Stimulated activated CD8-positive, alpha-beta memory T cell treated with anti-CD3 and anti-CD28 coated beads, Interleukin-12 subunit alpha, Interleukin-12 subunit beta, amount 100 ng/mL, for 1 hour (primary cell): ENCODE measurements at places on chromosomes 16 and 17.

DNA sequence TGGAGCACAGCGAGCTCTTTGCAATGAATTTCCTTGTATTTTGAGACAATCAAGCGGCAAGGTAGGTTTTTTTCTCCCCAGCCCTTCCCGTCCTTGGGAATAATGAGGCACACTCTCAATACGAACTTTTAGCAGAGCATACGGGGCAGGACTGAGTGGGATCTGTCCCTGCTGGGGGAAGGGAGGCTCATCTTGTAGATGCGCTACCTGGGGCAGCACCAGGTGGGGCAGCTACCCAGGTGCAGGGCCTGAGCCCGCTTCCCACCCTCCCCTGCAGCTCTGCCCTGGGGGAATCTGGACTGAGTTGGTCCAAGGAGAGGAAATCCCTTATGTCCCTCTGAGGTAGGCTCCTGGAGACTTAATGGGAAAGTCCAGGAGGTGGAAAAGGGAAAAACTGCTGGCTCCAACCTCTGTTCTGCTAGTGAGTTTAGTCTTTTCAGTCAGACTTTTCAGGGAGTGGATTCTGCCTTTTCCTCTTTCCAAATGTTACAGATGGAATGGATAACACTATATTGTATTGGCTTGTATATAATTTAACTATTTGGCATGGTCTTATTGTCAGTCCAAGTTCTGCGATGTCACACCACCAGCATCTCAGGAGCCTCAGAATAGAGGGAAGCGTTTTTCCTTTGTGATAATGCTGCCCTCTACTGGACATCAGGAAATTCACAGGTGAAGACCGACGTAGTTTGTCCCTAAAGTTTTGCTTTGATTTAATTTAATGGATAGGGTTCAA, 9.6 kb upstream of the CES1 start:
- DNase-seq, result no peak

DNA sequence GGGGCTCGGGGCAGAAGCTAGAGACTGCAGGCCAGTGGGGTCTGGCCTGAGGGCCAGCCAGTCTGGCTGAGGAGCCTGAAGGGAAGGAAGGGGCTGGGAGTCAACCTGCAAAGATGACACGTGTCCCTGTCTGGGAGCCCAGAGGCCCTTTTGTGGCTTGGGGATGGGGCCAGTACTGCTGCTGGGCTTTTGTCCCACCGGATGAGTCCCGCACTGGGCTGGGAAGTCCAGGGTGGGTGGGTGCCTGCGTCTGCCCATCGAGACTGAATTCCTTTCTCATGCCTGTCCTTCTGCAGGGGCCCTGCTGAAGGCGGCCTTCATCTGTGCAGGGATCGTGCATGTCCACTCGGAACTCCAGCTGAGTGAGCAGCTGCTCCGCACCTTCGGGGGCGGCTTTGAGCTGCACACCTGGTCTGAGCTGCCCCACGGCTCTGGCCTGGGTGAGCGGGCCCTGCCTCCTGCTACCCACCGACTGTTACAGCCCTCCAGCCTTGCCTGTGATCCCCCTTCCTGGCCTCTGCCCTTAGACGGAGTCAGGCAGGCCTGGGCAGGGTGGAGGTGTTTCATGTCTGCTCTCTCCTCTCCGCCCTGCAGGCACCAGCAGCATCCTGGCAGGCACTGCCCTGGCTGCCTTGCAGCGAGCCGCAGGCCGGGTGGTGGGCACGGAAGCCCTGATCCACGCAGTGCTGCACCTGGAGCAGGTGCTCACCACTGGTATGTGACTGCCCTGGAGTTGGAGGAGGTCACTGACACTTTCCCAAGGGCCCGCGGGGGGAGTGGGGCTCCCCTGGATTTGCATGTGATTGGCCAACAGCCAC, 20.9 kb downstream of the FCSK start:
- no peak for DNase-seq

DNA sequence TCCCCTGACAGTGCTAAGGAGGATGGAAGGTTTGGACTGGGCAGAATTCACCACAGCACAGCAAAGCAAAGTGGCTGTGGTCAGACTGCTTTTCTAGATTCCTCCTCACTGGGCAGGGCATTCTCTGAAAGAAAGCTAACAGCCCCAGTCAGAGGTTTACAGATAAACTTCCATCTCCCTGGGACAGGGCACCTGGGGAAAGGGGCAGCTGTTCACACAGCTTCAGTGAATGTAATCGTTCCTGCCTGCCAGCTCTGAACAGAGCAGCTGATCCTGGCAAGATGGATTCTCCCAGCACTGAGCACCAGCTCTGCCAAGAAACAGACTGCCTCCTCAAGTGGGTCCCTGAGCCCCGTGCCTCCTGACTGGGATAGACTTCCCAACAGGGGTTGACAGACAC, 42.4 kb upstream of the KIF2B start:
- no peak for DNase-seq

DNA sequence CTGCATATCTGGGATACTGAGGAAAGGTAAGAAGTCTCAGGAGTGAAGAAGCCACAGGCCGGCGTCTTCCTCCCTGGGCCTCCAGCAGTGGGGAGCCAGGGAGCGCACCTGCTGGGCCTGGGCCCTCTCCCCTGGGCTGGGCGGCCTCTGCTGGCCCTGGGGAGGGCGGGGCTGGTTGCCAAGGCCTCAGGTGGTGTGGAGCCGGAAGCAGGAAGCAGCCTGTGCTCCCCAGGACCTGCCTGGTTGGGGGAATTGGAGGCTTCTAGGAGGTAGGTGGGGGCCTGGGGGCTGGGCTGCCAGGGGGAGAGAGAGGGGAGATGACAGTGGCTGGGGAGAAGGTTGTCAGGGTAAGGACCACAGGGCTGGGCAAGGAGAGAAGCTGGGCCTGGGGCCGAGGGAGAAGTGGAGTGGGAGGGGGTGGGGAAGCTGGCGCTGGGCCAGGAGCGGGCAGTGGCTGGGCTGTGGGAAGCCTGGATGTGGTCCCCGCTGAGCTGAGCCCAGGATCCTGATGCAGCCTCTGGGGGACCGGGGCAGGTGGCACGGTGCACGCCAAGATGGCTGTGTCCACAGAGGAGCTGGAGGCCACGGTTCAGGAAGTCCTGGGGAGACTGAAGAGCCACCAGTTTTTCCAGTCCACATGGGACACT, at the start of gene SMIM22:
Gene SMIM22 (plus strand): TSS at position 189 of the 647 bp plus-strand sequence. CDS start 366 bp downstream, at position 555.
- DNase-seq, result no peak

- no peak for DNase-seq
These were observed 69.1 kb upstream of the PMFBP1 start for GRCh38 chr16:72241008-72241407.

GRCh38 chr16:11151156-11151884, 104.7 kb downstream of the SOCS1 start:
- no peak for DNase-seq

DNA sequence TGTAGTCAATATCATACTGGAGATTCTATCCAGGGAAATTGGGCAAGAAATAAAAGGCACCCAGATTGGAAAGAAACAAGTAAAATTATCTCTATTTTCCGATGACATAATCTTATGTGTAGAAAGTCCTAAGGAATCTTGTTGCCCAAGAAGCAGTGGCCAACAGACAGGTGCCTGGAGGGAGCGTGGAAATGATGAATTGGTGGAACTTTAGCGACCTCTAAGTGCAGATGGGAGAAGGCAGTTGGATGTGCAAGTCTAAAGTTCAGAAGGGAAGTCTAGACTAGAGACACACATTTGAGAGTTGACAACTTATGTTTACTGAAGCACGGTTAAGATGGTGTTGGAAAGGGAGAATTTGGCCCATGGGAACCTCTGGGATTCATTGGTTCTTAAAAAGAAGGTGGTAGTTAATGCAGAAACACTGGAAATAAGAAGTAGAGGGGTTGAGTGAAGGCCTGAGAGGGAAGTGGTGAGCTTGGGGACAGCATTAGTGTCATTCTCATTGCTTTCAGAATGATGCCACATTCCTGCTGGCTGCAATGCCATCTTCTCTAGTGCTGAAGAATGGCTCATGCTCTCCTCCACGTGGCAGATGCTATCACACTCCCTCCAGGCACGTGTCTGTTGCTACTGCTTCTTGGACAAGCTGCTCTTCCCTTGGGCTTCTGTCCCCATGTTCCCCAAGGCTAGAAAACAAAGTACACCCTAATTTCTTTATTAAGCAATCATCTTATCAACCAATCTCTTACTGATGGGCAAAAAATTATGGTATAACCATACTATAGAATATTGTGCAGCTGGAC, 24.0 kb downstream of the TAT start:
- no peak for DNase-seq

DNA sequence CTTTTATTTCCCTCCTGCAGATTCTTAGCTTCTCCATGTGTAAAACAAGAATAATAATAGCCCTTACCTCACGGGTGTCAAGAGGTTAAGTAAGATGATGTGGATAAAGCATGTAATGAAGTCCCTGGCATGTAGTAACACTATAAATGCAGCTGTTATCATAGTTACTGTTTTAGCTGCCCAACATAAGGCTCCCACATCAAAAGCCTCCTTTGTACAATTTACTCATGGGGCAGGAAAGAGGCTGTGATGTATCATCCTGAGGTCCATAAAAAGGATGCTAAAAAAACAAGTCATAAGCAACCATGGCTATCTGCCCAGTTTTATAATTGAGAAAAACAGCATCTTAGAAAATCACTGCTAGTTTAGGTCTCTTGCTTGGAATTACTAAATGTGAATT, 339.7 kb downstream of the CA10 start:
- no peak for DNase-seq

DNA sequence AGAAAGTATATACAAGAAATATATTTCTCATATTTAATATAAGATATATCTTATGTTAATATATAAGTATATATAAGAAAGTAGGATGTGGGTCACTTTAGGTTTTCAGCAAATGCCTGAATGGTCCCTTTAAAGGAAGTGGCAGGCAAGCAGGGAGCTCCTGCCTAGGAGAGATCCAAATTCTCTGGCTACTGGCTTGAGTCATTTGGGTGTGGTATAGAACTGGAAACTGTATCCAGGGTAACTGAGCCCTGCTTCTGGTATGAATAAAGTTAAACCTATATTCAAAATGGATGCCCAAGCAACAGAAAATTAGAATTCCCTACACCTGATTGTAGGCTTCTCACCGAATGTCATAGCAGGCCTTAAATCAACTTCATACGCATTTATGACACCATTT, 144.4 kb downstream of the ZNF18 start:
- no peak for DNase-seq

GRCh38 chr17:55567240-55568214, 56.3 kb upstream of the SMIM36 start:
- DNase-seq, result no peak

GRCh38 chr17:8120520-8121406, 2.4 kb upstream of the ALOXE3 start:
- no peak for DNase-seq

GRCh38 chr16:12951392-12951791, 50.0 kb downstream of the SHISA9 start:
- DNase-seq, result no peak

DNA sequence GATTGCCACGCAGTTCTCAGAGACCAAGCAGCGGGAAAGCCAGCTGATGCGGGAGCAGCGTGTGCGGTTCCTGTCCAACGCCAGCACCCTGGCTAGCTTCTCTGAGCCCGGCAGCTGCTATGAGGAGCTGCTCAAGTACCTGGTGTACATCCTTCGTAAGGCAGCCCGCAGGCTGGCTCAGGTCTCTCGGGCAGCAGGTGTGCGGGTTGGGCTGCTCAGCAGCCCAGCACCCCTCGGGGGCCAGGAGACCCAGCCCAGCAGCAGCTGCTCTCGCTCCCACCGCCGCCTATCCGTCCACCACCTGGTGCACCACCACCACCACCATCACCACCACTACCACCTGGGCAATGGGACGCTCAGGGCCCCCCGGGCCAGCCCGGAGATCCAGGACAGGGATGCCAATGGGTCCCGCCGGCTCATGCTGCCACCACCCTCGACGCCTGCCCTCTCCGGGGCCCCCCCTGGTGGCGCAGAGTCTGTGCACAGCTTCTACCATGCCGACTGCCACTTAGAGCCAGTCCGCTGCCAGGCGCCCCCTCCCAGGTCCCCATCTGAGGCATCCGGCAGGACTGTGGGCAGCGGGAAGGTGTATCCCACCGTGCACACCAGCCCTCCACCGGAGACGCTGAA, 15.2 kb downstream of the CACNA1G start:
- DNase-seq, result no peak

DNA sequence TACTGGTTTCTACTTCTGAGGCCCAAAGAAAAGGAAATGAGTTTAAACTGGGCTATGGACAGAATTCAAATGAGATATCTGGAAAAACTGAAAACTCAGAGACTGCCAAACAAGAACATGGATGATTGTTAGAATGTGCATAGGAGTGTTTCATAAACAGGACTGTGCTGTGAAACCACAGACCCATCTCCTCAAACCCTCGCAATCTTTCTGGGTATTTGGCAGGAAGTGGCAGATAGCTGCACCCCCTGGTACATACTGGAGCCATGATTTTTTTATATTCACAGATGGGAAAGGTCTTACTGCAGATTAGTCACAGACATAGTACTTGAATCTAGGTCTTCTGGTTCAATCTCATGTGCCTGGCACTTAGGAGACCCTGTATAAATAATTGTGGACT, 145.0 kb downstream of the CCDC182 start:
- DNase-seq, result no peak

GRCh38 chr17:73066148-73066884, 26.2 kb downstream of the SLC39A11 start:
- no peak for DNase-seq
